ENCODE measurements at places on chromosomes 1 and 21. TPM values are rescaled to one million over a fixed set of nuclear protein-coding genes. Genes with fewer than 3 reads are reported as not detected.

The FCRL1 gene
- total RNA-seq = not detected

The CAPZA1 gene
- 390 TPM for total RNA-seq

The RAB4A gene
- 12.9 TPM for total RNA-seq

The C1QA gene
- total RNA-seq = not detected

The SFN gene
- total RNA-seq = 1.0 TPM

The PLXNA2 gene
- total RNA-seq = 14.9 TPM

The MSH4 gene
- total RNA-seq = not detected

Data from placental pericyte (primary cell).